ENCODE measurements at places on chromosomes 12 and 14. TPM values are rescaled to one million over a fixed set of nuclear protein-coding genes. Genes with fewer than 3 reads are reported as not detected.

GRCh38 chr12:132710043-132710404 is 618 bp upstream of the PGAM5 start:
- no peak for DNase-seq

DNA sequence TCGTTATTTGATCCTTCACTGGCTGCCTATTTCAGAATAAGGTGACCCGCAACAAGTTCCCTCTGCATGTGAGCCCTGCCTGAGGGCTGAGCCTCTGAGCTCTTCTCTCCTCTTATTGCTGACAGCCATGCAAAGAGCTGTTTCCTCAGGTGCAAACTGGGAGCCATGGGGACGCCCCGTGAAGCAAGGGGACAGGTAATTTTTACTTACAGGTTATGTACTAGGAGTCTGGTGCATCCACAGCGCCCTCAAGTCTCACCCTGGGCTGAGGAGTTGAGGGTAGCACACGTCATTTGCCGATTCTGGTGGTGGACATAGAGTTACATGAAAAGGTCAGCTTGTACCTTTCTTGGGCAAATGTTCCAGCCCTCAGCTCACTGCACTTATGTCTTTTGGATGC is 26.1 kb upstream of the SERPINA6 start:
- DNase-seq = no peak

DNA sequence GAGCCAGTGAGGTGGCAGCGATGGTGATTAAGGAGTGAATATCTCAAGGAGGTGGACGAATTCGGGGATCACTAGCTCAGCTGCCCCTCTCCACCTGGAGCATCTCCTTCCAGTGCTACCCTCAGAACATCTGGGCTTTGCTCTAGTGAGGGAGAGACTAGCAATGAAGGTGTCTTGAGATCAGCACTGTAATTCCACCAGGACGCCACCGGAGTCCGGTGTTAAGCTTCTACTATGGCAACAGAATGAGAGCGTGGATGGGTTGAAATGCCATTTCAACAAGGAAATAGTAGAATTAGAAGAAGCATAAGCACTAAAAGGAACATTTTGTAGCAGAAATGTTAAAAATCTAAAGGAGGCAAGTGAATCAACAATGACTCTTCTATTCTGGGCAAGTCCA is 61.1 kb downstream of the NTF3 start:
- DNase-seq = no peak

- DNase-seq = no peak
These were observed 582.7 kb downstream of the SLC6A15 start for GRCh38 chr12:84329938-84330337.

- DNase-seq = no peak
These were observed 51.2 kb upstream of the KCNH3 start for GRCh38 chr12:49487605-49488004.

The GALNT8 gene
- 0.02 TPM for polyA plus RNA-seq

DNA sequence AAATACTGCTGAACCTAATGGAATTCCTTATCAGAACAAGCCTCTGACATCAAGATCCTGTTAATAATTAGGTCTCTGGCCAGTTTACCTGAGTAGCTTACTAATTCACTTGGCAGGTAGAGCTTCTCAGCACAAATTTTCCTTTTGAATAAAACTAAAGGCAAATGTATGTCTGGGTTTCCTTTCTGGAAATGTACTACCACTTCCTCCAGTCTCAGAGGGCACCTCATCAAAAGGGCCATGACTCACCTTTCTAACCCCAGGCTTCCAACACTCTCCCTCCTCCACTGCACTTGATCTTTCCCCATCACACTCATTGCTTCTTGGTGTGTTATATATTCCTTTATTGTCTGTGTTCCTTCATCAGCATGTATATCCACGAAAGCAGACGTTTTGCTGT is 90.5 kb downstream of the SLC2A13 start:
- DNase-seq = no peak

The TTC9 gene
- polyA plus RNA-seq = 0.32 TPM

DNA sequence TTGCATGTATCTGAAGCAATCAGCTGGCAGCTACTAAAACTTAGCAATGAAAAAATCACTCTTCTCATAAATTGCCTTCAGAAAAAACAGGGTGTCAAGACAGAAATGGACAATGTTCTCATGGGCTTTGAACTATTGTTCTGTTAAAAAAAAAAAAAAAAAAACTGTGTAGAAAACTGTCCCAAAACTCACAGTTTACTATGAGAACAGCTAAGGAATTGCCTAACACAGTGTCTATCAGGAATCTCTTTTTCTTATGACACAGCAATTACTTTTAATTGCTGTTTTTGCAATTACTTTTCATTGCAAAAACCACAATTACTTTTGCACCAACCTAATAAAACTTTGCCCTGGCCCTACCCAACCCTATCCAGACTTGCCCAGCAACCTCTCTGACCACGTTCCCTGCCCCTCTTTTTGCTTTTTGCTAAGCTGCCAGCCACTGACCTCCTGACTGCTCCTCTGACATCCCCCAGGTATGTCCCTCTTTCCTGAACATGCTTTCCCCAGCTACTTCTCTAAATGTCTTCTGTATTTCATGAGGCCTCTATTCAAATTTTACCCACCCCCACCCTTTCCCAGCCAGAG is 68.0 kb upstream of the SLCO1C1 start:
- no peak for DNase-seq

The FBLN5 gene
- 135 TPM for polyA plus RNA-seq

The SCN8A gene
- 22.8 TPM for polyA plus RNA-seq

The SERPINA12 gene
- polyA plus RNA-seq = not detected

GRCh38 chr14:69648480-69649451 is 37.4 kb downstream of the SUSD6 start:
- DNase-seq = no peak

- DNase-seq = no peak
These were observed 36.5 kb downstream of the FOS start for GRCh38 chr14:75315144-75315543.

The RNASE3 gene
- polyA plus RNA-seq = not detected

- no peak for DNase-seq
These were observed 1.6 kb downstream of the TBX5 start for GRCh38 chr12:114404083-114404925.

The HCAR2 gene
- polyA plus RNA-seq = not detected

DNA sequence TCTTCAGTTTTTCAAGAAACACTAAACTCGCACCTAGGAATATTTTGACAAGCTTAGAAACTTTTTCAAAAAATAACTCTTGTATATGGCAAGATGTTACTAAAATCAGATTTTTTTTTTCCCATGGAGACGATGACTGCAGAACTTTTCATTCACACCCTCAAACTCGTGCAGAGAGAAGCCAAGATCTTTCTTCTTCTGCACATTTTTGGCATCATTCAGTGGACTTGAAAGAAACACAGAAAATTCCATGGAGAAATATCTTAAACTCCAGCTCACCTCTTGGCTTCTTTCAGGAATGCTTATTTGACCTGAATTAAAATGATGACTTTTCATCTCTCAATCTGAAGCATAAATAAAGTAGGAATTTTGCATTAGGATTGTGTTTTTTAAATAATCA is 919.4 kb downstream of the NRXN3 start:
- DNase-seq = no peak

GRCh38 chr14:56338674-56339073 is 220.5 kb downstream of the PELI2 start:
- no peak for DNase-seq

DNA sequence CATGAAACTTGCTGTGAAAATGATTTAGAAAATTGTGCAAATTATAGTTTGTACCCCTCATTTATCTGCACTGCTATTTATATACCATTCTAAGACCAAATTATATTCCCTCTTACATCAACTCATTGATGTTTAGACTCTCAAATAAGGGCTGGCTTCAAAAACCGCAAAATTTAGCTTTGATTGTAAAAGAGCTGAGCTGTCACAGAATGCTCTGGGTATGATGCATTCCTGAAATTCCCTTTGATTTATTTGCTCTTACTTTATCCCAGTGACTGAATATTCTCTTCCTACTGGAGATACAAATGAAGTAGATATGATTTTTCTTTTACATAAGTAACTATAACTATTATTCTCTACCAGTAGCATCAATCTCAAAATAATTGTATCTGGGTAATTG is 78.0 kb upstream of the TMTC2 start:
- peak; percentile 12 for DNase-seq

- no peak for DNase-seq
These were observed 450 bp downstream of the BLTP3B start for GRCh38 chr12:100141998-100142850.

The ALG10 gene
- 8.7 TPM for polyA plus RNA-seq

DNA sequence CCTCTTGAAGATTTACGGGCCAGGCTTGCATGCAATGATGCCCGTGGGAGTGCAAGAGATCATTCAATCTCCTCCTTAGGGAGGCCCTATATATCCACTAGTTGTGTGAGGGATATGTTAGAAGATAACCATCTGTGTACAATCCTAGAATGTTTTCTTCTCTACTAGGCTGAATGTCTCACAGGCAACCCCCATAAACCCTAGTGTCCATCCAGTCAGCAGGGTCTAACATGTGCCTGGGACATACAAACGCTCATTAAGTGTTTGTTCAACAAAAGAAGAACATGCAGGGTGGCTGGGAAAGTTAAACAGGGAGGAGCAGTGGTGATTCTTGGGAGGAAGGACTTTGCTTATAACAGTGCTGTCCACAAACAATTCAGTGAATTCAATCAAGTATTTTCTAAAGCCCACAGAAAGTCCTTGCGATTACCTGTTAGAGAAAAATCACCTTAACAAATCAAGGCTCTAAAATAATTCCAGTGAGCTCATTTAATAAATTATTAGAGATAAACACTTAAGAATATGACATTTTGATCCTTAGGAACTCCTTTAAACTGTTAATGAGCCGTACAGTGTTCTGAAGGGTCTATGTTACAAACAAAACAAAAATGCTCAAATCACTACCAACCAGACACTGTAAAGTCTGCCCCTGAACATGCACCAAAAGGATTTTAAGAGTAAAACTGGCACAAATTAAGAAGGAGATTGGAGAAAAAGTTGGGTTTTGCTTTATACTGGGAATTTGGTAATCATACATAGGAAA is 96.6 kb upstream of the FERMT2 start:
- no peak for DNase-seq

- no peak for DNase-seq
These were observed 33.9 kb downstream of the TMEM19 start for GRCh38 chr12:71719647-71720370.

DNA sequence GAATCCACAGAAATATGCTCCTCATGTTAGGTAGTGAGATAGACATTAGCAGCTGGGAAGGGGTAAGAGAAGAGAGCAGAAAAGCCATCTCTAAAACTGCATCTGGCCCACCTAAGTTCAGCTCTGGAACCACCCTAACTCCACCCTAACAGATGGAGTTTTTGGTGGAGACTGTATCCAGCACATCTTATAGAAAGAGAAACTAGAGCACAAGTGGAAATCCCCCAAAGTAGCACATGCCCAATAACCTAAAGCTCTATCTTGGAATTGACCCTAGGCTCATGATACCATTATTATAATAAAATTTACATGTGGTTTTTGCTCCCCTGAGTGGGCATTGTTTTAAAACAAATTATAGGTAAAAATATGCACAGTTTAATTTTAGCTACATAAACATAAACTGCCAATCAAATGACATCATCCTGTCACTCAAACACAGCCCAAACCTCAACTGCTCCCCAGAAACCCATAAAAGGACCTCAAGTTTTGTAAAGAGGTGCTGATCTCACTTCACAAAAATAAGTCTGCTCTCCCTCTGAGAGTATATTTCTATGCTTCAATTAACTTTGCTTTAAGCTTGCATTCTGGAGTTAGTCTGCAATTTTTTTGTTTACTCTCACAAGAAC is 206.4 kb downstream of the PIK3C2G start:
- no peak for DNase-seq

- DNase-seq = no peak
These were observed 696 bp upstream of the GPHN start for GRCh38 chr14:66507181-66507721.

DNA sequence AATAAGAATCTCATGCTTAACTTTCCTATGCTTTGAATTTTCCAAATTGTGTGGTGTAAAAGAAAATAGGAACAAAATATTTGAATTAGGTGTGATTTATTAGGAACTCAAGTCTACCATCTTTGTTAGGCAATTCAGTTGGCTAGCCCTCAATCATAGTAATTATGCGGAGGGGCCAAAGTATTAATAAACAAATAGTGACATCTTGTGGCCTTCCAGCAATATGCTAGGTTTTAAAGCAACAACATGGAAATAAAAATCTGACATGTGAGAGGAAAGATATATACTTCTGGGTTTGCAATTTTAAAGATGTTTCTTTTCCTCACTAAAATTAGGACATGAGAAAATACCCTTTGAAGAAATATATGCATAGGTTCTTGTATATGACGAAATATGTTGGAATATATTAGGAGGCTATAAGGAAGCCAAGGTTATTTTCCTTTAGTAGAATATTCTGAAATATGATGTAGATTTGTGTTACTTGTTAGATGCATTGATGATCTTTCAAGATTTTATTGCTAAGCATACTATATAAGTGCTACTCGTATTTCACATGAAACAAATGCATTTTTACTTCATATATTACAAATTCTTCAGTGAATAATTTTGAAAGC is 200.4 kb downstream of the PTPRO start:
- no peak for DNase-seq

The NRIP2 gene
- polyA plus RNA-seq = not detected

The PIP4P1 gene
- polyA plus RNA-seq = 28.6 TPM

DNA sequence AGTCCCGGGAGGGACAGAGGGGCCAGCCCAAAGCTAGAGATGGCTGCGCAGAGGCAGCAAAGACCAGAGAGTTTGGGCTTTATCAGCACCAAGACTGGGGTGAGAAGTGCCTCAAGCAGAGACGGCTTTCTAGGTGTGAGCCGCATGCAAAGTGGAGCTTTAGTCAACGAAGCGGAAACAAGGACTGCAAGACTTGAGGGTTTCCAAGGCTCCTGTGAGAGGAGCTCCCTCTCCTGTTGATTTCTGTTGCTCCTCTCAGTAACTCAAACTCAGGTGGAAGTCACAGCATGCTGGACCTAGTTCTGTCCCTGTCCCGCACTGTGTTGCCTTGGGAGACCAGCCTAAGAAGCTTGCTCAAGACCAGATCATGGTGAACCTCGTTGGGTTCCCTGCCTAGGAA is 327.8 kb downstream of the MED13L start:
- no peak for DNase-seq

- no peak for DNase-seq
These were observed 4.8 kb upstream of the AEBP2 start for GRCh38 chr12:19434538-19434937.

- no peak for DNase-seq
These were observed 1.3 kb downstream of the STRAP start for GRCh38 chr12:15883536-15883935.

DNA sequence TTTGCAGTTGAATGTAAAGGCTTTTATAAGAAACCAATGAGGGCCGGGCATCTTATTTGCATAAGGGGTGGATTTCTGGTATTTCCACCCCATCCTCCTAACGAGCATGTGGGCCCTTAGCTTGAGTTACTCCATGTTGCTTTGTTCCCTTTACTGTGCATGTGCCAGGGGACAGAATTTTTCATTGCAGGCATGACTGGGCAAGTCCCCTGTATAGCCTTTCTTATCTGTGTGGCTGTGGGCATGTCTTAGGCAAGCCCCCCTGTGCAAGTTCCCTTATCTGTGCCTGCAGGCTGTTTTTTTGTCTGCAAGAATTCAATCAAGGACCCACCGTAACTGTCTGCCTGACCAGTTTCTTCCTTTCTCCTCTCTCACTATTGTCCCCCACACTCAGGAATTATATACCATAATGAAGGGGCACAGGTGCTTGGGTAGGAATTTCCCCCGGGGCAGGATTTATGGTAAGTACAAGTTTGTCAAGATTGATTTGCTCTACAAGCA is 152.2 kb upstream of the CNOT2 start:
- no peak for DNase-seq

GRCh38 chr14:78007160-78007559 is 163.0 kb upstream of the NRXN3 start:
- DNase-seq = no peak
